ENCODE measurements at places on chromosomes 11 and 22. TPM values are rescaled to one million over a fixed set of nuclear protein-coding genes. Genes with fewer than 3 reads are reported as not detected.

The NPAS4 gene
- total RNA-seq: 6.6 TPM

The HBE1 gene
- not detected for total RNA-seq

The GAL gene
- not detected for total RNA-seq

The RAB3IL1 gene
- total RNA-seq: 20.8 TPM

The PRPF19 gene
- 52.2 TPM for total RNA-seq

GRCh38 chr11:79963856-79964645, 523.2 kb upstream of the TENM4 start:
- no peak for DNase-seq

DNA sequence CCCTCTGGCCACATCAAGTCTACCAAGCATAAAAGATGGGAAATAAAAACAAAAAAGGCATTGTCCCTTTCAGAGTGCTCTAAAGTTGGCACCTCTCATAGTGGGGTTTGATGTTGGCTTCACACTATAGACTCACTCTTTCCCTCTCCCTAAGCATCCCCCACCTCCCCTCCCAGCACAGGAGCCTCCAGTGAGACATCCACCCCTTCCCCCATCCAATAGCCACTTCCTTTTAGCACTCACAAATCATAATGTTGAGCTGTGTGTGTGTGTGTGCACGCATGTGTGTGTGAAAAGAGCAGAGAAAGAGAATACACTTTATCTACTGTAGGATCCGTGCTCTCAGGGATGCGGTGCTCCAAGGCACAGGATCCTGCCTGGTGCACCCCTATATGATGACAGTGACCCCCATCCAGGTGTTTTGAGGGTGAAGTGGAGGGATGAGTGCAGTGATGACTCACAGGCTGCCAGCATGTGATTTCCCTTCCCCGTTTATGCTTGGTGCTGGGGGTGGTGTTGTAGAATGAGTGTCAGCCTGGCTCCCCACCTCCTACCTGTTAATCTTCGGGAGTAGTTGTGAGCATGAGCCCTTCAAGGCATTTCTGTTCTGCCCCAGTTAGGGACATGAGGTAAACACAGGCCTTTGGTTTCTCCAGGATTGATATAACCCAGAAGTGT, 235.2 kb upstream of the B3GAT1 start:
- DNase-seq: no peak

GRCh38 chr11:41254966-41255365, 204.5 kb downstream of the LRRC4C start:
- DNase-seq: no peak

DNA sequence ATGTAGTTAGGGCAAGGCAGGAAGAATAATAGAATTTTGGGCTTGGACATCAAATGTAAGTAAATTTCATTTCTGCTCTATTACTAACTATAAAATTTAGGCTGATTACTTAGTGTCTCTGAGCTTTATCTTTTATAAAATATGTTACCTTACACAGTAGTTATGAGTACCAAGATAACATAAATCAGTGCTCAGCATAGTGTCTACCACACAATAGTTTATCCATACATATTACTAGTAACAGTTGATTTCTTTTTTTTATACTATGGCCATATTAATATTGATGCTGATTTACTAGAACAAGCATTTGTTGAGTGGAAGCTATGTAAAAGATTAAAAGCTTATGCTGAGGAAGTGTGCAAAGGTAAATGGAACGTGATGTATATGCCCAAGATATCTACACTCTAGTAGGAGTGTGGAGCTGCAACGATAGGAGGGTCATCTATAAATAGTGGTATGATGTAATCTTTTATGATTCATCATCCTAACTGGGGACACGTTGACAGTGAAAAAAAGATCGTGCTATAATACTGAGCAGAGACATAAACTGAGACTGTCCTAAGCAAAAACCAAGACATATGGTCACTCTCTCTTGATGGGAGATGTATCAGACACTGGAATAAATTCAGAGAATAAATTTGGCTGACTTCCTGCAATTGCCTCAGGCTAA, 8.7 kb upstream of the SLC5A12 start:
- DNase-seq: no peak

GRCh38 chr11:3865388-3866193, 10.1 kb downstream of the STIM1 start:
- no peak for DNase-seq

DNA sequence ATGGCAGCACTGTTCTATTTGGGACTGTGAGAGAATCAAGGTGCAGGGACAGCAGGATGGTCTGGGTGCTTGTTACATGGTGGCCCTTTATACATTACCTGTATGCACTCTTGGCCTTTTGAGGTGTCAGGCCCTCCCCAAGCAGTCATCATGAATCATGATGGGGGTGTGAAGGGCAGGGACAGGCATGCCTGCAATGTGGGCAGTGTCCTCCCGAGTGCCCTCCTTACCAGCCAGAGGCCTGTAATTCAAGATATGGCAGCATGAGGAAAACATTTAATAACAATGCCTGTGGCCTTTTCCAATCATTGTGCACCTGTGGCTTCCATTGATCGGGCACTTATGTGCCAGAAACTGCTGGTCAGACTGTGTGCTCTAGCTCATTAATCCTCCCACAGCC, 25.5 kb upstream of the CYP2D6 start:
- no peak for DNase-seq

- DNase-seq: no peak
Observed at GRCh38 chr11:72918851-72919250, 104.6 kb downstream of the ATG16L2 start.

- DNase-seq: no peak
Observed at GRCh38 chr11:10318527-10318802, 13.6 kb downstream of the ADM start.

GRCh38 chr11:95692526-95693260, 96.9 kb downstream of the FAM76B start:
- DNase-seq: no peak
